CD4-positive, alpha-beta T cell treated with Interleukin-17A for 1 hour (primary cell): ENCODE measurements at places on chromosomes 5 and 9.

- no peak for DNase-seq
These were observed 452.9 kb upstream of the DMAC1 start for GRCh38 chr9:8252445-8252844.

DNA sequence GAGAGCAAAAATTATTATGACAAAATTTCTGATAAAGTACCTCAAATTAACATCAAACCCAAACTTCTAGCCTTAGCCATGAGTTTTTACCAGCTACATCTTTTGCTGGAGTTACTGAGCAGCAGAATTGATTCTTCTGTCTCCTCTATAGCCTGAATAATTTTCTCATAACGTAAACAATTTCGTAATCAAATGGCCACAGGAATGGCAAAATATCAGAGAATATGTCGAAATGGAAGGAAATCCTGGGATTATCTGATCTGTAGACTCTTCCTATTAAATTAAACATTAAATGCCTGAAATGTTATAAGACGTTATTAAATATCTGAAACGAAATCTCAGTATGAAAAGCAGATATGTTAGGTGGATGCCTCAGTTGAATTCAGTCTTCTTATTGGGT, 41.1 kb downstream of the LURAP1L start:
- no peak for DNase-seq

GRCh38 chr5:93995126-93995621, 253.8 kb upstream of the POU5F2 start:
- peak; percentile 16 for DNase-seq

DNA sequence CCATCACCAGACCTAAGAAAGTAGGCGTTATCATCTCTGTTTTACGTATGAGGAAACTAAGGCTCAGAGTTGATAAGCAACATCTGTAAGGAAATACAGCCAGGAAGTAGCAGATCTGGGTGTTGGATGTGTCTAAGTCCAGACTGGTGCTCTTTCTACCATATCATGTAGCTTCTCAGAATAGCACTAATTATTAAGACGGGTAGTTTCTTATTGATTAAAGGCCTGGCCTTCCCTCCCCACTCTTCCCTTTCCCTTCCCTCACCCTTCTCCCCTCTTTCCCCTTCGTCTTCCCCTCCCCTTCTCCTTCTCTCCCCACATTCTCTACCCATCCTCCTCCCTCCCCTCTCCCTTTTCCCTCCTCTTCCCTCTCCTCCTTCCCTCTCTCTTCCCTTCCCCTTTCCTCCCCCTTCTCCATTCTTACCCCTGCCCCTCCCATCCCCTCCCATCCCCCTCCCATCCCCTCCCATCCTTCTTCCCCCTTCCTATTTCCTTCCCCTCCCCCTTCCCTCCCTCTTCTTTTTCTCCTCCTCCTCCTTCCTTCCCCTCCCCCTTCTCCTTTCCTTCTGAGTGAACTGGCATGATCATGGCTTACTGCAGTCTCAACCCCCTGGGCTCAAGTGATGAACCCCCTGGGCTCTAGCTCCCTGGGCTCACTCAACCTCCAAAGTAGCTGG, 79.4 kb downstream of the SNX24 start:
- no peak for DNase-seq

DNA sequence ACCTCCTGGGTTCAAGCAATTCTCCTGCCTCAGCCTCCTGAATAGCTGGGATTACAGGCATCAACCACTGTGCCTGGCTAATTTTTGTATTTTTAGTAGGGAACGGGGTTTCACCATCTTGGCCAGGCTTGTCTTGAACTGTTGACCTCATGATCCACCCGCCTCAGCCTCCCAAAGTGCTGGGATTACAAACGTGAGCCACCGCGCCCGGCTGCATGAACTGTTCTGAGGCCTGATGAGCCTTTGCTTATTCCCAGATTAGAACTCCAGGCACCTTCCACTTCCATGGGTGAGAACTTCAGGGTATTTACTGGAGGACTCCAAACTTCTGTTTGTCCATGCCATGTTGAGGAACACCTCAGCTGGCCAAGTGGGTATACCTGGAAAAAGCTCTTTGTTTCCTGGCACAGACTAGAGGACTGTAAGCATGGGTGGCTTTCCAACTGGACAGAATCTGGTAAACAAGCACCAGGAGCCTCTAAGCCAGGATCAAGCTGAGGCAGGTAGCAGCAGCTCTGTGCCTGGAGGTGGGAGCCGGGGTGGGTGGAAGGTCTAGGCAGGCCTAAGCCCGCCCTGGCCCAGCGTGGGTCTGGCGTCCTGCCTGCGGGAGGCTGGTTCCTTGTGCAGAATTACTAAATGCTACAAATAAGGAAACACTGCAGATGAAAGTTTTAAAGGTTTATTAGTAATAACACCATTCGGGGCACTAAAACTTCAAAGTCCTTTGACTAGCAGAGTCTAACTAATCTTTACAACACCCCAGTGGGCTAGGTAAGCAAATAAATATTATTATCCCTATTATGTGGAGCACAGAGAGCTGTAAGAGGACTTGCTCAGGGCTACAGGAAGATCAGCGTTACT, 78.4 kb downstream of the SEMA5A start:
- no peak for DNase-seq

GRCh38 chr9:124754289-124754688, 16.8 kb downstream of the NR6A1 start:
- DNase-seq, result no peak

GRCh38 chr5:139140591-139141071, 57.5 kb downstream of the SIL1 start:
- no peak for DNase-seq
